ENCODE measurements at places on chromosomes 7 and 10. TPM values are rescaled to one million over a fixed set of nuclear protein-coding genes. Genes with fewer than 3 reads are reported as not detected.

The TMEM178B gene
- 0.93 TPM for total RNA-seq

The CDK13 gene
- total RNA-seq = 43.2 TPM

The ACADSB gene
- total RNA-seq = 61.8 TPM

The C10orf71 gene
- not detected for total RNA-seq

The ABCB1 gene
- total RNA-seq = 7.0 TPM

DNA sequence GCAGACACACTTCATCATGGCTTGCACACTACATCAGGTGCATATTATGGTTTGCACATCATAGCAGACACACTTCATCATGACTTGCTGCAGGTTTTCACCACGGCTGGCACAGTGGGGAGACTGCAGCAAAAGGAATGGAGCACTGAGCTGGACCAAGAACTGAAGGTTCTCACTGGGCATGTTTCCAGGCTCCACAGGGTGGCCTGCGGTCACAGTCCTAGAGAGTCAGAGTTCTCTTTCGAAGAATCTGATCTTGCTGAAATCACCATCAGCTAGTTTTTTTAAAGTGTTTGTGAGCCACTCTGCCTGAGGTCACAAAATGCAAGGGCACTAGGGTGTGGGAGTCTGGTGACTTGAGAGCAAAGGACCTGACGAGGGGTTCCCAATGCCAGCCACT is 140.4 kb upstream of the NPY start:
- no peak for DNase-seq

DNA sequence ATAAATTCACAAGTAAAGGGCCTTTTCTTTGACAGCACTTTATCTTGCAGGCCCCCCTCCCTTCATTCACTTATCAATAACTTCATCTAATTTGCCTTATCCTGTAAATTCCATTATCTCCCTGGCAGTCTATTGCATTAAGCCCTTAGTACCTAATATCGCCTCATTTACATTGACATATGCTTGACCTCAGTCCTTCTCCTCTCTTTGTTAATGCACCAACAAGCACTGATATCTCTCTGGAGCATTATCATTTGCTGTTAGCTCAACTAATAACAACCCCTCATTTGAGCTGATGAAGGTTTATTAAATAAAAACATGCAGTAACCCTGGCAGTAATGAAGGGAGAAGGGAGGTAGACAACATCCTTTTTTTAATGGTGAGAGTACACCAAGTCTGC is 46.8 kb downstream of the EXOC4 start:
- DNase-seq = no peak

DNA sequence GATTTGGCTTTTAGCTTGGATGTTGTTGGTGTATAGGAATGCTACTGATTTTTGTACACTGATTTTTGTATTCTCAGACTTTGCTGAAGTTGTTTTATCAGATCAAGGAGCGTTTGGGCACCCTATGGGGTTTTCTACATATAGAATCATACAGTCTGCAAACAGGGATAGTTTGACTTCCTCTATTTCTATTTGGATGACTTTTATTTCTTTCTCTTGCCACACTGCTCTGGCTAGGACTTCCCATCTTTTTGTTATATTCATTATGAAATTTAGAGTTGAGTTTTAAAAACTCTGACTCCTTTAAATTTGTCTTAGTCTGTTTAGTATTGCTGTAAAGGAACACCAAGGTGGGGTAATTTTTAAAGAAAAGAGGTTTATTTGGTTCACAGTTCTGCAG is 4.7 kb downstream of the ZNF786 start:
- DNase-seq = no peak

GRCh38 chr10:70500368-70500767 is 21.8 kb downstream of the PALD1 start:
- DNase-seq = no peak

DNA sequence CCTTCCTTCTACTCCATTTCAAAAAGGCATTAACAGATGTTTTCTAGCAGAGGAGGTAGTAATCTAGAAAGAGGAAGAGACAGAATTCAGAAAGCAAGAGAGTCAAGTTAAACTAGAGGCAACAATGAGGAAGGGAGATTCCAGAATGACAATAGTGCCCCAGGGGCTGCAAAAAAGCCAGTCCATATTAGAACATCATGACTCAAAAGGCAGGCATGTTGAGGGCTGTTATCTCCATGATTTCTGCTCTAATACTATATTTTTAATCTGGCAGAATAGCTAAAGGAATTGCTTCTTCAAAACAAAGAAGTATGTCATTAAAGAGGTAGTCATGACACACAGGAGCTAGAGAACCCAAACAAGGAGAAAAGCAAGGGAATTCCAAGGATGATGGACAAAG is 599.6 kb downstream of the INHBA start:
- DNase-seq = no peak

GRCh38 chr7:112400141-112400540 is 50.1 kb upstream of the IFRD1 start:
- DNase-seq = no peak

- DNase-seq = no peak
Measured at GRCh38 chr7:30170476-30171205, 35.9 kb downstream of the MTURN start.

GRCh38 chr7:20269726-20270125 is 52.5 kb upstream of the MACC1 start:
- DNase-seq = no peak

DNA sequence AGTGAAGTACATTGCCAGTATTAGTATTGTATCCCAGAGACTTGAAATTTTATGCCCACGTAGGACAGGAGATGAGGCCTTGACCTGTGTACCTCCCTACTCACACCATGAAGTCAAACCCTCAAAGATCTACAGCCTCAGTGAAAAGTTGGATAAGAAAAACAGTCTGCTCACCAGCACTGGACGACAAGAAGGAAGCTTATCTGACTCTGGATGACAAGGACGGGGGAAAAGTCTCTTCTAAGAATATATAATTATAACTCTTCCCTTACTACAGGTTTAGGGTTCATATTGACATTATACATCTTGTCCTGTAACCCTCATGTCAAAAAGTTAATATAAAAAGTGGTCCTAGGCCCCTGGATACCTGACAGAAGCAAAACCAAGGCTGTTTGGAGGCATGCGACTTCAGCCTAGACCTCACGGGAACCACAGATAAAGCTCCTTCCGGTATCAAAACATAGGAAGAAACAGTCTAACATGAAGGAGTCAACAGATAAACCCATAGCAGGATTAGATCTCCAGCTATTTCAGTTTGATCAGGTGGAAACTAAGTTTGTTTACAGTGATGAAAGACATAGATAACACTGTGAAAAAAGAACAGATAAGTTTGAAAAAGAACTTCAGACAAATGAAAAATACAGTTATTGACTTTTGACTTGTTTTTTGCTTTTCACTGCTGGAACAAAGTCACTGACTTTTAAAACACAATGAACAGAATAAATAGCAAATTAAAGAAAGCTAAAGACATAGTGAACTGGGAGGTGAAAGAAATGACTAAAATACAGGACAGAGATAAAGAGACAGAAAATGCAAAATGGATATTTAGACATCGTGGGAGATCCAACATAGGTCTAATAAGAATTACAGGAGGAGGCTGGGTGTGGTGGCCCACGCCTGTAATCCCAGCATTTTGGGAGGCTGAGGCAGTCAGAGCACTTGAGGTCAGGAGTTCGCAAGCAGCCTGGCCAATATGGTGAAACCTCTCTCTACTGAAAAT is 145.9 kb downstream of the PHTF2 start:
- DNase-seq = no peak

DNA sequence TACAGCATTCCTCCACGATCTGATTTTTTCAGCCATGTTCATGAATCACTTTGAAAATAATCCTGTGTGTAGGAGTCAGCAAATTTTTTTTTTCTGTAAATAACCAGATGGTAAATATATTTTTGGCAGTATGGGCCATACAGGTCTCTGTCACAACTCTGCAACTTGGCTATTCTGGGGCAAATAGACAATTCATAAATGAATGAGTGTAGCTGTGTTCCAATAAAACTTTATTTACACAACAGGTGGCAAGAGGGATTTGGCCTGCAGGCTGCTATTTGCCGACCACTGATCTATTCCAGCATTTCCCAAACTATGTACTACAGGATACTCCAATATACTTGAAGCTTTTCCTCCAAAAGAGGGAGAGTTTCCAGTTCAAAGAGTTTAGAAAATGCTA is 78.7 kb upstream of the SVIL start:
- no peak for DNase-seq
